NCI-H1048 (cell line): ENCODE measurements at places on chromosomes 16 and 17.

- no peak for DNase-seq
Measured at GRCh38 chr16:67933805-67934204, 2.1 kb upstream of the CTRL start.

- no peak for DNase-seq
Measured at GRCh38 chr16:25013751-25014499, 1.2 kb downstream of the ARHGAP17 start.

GRCh38 chr16:56389554-56389953 is 35.8 kb downstream of the AMFR start:
- DNase-seq: no peak

- no peak for DNase-seq
Measured at GRCh38 chr16:57925310-57925709, 45.6 kb downstream of the CNGB1 start.

- no peak for DNase-seq
Measured at GRCh38 chr16:50124769-50125168, 28.3 kb upstream of the TENT4B start.

- DNase-seq: no peak
Measured at GRCh38 chr17:27893841-27894503, 807 bp upstream of the LYRM9 start.

DNA sequence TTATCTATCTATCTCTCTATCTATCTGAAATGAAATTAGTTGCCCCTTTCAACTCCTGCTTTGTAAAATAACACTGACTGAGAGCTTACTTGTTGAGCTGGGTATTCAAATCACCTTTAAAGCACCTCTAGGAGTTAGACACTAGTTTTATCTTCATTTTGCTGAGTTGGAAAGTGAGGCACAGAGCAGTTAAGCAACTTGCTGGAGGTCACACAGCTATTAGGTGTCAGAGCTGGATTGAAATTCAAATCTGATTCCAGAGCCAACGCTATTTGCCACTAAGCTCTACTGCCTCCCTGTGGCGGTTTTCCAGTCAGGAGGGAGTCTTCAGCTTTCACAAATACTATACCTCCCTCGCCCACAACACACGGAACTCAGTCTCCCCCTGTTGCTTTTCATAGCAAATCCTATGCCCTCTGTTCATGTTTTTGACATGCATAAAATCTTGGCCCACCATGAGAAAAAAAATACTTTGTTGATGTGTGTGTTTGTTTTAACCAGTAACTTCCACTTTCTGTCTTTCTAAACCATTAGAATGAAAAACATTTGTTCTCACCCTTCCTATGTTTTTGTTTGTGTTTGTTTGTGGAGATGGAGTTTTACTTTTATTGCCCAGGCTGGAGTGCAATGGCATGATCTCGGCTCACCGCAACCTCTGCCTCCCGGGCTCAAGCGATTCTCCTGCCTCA is 74.8 kb upstream of the SMURF2 start:
- DNase-seq: no peak

DNA sequence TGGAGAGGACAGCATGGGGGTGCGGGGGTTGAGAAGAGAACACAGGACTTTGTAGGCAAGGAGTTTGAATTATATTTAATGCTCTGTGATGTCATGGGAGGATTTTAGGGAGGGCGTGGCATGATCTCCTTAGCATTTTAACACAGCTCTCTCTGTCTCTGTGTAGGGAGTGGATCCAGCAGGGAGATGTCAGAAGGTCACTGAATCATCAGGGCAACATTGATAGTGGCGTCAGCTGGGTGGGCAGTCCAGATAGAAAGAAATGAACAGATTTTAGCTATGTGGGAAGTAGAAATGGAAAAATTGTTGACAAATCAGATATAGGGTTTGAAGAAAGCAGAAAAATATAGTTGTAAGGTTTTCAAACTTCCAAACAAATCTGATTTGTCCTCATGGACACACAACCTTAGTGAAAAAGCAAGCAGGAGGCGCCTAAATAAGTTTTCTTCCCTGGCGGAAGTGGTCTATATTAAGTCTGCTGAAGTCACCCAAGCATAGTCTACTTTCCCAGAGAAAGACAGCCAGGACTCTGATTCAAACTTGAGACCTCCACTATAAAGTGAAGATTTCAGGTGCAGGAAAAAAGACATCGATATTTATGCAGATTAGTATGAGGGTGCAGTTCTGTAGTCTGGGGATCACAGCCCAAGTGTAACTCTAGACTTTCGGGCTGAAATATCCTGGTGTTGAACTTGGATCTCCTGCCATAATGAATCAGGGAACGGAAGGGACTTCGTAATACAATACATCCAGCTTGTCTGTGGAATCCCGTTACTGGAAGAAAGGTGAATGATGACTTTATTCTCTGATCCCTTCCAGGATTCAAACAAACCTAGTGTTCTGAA is 10.1 kb upstream of the PCTP start:
- DNase-seq: no peak

DNA sequence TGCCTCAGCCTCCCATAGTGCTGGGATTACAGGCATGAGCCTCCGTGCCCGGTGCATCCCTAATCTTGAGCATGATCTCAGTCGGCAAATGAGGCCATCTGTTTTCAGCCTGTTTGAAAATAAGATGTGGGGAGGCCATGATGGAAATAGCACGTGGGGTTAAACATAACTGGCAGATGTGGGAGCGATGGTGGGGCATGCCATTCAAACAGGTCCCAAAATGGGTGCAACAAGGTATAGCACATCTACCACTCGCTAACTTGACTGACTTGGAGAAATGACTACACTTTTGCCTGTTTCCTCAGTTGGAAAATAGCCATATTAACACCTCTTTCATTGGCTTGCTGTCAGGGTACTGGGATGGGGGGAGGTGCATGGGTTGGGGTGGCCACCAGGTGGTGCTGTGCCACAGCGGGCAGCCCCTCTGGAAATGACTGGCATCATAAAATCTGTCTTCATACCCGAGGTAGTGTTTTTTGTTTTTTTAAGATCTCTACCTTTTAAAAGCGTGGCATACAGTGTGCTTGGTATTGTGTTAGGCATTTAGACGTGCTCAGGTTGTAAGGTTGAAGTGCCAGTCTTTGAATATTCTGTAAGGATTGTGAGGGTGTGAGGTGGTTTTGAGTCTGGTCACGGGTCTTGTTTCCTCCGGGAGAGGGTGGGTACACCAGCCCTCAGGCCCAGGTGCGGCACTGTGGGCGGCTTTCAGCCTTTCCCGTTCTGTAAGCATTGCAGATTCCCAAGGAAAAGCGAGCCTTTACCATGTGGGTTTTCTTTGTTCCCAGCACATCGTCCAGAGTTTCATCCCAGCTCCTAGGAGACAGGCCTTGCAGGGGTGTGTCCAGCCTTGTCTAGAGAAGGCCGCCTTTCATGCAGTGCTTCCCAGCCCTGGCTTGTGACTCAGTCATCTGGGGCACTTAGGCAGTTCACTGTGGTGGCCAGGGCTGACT is 2.9 kb upstream of the TTYH2 start:
- no peak for DNase-seq

GRCh38 chr17:60426596-60426995 is 4.3 kb downstream of the CHCT1 start:
- DNase-seq: no peak
